ENCODE measurements at places on chromosomes 4 and X.

DNA sequence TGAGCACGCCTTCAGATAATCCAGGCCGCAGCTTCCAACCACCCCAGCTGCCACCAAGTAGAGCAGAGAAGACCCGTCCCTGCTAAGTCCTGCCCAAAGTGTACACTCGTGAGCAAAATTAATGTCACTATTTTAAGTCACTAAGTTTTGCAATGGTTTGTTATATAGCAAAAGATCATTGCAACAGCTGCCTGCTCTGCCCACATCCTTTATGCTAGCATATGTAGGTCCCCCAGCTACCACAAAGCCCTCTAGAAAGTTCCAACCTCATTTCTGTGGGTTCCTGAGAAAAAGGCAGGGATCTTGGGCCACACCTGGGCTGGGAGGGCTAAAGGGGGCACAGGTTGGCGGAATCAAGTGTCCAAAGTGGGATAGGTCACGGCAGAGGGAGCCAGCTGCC lies 346.9 kb downstream of the BCOR start:
- DNase-seq, result no peak

DNA sequence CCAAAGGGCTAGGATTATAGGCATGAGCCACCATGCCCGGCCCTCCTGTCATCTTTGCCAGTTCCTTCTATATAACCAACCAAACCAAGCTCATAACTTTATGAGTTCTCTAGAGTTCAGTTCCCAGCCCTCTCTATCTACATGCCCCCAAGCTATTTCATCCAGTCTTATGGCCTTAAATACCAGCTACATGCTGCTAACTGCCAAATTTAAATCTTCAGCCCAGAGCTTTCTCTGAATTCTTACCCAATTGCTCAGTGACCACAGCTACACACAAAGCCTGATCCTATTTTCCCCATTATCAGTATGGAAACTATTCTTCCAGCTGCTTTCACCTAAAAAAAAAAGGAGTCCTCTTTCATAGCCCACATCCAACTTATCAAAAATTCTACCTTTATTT lies 23.1 kb downstream of the TMEM184C start:
- DNase-seq, result no peak

DNA sequence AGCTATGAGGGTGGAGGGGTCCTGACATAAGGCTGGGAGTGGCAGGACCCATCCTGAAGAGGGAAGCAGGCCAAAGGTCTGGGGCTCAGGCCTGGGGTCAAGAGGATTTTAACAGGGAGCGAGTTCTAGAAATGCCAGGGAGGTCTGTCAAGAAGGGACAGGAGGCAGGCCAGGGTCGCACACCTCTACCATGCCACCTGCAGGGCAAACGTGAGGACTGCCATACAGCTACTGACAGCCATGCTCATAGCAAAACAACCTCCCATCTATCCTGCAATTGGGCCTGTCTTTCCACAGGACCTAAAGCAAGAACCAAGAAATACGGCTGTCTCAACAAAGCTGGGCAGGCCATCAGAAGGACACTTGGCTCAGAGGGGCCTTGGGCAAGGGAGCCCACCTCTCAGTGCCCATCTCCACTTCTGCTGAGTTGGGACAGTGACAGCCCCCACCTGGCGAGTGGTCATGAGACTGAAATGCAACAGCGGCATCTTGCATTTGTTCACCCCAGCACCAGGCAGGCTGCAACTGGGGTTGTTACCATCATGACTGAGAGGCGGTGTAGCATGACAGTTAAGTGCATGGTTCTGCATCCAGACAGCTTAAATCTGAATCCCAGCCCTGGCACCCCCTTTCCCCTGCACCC lies 92.7 kb downstream of the WFS1 start:
- DNase-seq, result no peak

DNA sequence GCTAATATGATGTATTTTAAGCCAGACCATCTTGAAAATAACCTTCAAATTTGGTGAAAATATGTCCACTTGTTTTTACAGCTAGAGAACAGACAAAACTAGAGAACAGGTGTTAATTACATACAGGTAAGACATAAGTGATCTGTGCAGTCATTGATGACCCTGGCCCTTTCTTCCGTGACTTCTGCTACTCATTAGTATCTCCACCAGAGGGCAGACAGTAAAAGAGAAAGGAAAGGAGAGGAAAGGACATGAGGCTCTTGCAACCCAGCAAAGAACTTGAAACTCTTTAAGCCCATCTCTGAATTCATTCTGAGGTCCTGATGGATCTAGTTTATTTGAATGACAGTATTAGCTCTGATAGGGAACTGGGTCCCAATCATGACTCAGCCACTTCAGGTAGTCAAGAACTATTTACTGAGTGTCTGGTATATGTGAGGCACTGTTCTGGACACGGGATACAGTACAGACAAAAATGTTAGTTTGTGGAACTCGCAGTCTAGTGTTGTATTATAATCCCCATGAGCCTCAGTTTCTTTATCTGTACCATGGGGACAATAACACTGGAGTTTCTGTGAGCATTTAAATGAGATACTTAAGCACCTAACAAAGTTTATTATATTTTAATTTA lies 121.0 kb upstream of the TEX13D start:
- peak; percentile 35 for DNase-seq

DNA sequence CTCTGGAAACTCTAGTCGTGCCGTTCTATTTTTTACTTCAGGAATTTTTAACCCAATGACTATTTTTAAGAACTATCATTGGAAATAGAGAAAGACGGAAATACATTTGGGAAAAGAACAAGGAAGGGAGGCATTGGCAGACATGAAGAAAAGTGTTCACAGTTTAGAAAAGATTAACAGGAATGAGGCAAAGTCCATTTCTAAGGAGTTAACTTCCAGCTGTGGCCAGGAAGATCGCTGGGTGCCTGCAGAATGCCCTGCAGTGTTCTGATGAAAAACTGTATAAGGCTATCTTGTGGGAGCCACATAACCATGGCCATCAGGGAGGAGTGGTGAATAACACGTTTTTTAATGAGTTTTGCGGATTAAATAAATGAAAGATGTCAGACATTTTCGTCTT lies 150.6 kb upstream of the VCX3A start:
- no peak for DNase-seq

DNA sequence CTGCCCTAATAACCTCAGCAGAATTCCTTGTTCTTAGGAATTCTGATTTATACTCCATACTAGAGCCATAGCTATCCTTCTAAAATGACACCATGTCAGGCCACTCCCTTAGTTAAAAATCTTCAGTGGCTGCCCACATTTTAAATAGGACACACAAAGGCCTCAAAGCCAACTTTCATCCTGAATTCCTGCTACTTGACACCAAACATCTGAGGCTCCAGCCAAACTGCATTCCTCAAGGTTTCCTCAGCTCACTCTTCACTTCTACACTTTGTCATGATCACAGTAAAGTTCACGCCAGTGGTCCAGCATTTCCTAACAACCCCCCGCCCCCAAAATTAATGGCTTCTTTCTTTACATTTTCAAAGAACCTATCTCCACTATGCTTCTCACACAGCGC lies 124.3 kb downstream of the ADGRA3 start:
- no peak for DNase-seq

DNA sequence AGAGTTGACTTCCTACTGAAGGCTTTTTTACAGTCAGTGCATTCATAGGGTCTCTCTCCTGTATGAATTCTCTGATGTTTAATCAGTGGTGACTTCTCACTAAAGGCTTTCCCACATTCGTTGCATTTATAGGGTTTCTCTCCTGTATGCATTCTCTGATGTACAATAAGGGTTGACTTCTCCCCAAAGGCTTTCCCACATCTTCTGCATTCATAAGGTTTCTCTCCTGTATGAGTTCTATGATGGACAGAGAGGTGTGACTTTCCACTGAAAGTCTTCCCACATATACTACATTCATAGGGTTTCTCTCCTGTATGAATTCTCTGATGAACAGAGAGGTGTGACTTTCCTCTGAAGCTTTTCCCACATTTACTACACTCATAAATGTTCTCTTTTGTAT lies 45.2 kb downstream of the ZNF674 start:
- DNase-seq, result no peak

All from NCI-H187 treated with DMSO at 0.1 percent for 48 hours (cell line).